ENCODE measurements at places on chromosomes 1 and 21.

DNA sequence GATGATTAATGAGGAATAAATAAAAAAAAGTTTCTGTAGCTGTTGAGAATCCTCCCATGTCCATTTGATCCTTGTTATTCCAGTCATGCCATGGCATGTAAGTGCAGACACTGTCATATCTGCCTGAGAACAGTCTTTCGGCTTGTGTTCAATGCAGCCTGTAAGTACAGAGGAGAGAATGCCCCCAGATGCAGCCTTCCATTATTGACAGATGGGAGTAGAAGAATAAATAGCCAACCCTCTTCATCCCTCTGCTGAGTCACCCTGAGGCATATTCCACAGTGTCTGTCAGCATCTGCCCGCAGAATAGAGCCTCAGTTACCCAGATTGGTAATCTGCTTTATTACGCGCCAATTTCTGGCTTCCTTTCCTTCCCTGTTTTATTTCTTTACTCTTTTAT, 139.4 kb downstream of the LRRC7 start:
- no peak for DNase-seq

DNA sequence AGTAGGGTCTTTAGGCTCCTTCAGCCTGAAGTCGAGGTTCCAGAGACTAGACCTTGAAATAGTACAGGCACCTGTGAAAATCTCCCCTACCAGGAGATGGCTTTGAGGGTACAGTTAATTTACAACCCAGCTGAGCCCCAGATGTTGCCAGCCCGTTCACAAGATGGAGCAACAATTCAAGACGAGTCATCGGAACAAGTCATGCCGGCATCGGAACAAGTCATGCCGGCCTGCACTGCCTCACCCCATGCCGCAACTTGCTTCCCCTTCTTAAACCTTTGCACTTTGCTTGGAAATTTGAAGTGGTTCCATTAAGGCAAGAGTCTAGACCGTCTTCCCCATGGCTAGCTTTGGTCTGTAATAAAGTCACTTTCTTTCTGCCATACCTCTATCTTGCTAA, 16.0 kb downstream of the HHAT start:
- no peak for DNase-seq

GRCh38 chr1:235953801-235954200, 87.1 kb upstream of the LYST start:
- DNase-seq: no peak

GRCh38 chr21:15183813-15184257, 119.0 kb upstream of the NRIP1 start:
- DNase-seq: no peak

GRCh38 chr21:45845063-45845769, 136.4 kb upstream of the COL6A1 start:
- DNase-seq: no peak

- no peak for DNase-seq
These were observed 5.3 kb downstream of the GALNT2 start for GRCh38 chr1:230072296-230072695.

- no peak for DNase-seq
These were observed 6.9 kb upstream of the TRIM17 start for GRCh38 chr1:228423404-228424053.

DNA sequence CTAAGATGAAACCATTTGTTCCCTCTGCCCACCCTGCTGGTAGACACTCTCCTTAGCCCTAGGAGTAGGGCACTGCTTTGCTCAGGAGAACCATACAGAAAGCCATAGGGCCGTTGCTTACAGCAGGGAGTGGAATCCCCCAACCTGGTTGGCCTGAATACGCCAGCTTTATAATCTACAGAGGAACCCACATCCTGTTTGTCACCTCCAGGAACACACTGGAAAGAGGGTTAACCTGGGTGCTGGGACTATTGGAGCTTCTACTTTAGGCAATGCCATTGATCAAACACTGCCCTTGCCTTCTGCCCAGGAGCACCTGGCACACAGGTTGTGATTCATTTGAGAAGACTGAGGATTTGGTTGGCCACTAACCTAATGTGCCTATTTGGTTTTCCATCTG, 124.8 kb downstream of the TNR start:
- no peak for DNase-seq

DNA sequence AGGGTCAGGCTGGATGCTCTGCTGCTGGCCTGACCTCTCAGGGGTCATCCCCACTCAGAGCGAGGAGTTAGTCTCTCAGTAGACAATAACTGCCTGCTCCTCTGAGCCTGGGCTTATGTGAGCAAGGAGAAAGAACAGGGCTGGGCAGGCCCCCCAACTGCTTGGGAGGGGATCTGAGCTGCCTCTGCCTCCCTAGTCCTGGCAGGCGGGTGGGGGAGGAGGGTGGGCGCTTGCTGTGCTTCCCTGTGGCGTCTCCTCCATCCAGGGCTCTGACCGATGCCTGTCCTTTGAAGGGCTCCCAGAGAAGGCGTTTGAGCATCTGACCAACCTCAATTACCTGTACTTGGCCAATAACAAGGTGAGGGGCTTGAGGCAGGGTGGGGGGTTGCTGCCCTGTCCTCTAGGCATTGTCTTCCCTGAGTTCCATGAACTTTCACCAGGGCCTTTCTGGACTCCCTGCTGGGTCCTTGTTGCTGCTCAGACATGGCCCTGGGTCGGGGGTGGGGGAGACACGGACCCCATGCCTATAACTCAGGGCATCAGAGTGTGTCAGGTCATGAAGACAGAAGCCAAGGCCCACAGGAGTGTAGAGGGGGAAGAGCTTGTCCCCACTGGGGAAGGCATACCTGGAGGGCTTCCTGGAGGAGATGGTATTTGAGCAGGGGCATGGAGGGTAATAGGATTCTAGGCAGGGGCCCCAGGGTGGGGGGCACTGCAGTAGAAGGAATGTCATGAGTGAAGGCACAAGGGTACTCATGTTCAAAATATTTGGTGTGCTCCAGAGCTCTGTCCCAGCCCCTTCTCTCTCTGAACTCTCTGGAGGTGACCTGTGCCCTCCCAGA, 12.5 kb downstream of the PODN start:
- peak; percentile 0 for DNase-seq

DNA sequence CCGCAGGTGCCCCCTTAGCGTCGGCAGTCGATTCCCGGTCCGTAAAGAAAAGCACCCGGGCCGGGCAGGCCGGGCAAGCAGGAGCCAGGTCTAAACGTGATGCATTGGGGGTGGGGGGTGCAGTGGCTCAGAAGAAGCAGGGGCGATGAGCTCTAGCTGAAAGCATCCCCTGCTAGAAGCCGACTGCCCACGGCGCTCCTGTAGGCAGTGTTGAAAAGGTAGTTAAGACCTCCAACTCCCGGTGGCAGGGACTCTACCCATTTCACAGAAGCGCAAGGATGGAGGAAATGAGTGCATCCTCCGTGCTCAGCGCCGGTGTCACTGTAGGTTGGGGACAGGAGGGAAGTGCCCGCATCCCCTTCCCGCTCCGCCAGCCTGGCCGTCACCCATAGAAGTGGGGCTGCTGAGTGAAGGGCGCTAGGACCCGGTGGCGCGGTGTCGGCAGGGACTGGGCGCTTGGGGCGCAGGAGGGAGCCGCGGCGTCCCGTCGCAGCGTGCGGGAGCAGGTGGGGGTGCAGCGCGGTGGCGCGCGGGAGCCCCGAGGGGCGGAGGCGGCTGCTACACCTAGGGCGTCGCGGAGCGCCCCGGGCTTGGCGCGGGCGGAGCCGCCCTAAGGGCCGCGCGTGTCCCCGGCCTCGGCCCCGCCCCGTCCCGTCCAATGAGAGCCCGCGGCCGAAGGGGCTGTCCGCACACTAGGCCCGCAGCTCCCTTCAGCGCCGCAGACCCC, at the start of gene WNT2B:
TSS of gene WNT2B (plus strand) at position 688 of the 727 bp plus-strand sequence. CDS start 298 bp downstream, outside the sequence.
- DNase-seq: peak; percentile 63

DNA sequence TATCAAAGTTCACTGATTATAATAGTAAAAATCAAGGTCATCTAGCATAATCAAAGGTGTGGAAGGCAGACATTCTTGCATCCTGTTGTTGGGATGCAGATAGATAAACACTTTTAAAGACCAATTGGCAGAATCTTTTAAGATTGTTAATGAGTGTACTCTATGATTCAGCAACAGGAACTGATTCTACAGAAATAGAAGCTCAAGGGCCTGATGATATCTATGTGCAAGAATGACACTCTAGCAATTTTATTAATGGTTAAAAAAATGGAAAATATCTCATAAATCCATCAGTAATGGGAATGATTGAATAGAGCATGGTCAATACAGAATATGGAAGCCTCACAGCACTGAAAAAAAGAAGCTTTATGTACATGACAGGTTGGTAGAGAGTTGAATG, 2.2 kb upstream of the ATP1A4 start:
- DNase-seq: no peak

DNA sequence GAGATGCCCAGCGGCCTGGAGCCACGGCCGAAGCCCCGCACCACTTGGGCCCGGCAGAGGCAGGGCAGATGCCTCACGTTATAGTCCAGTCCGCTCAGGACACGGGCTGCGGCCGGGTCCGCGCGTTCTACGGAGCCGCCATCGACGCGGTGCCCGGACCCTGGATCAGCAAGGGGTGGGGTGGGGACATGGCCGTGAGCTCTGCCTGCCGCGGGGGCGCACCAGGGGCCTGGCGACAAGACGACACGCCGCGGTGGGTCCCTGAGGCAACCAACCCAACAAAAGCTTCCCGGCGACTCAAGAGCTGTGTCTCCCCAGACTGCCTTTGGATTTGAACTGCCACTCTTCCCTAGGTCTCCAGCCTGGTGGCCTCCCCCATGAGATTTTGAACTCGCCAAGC, 211.4 kb upstream of the GREM2 start:
- no peak for DNase-seq

DNA sequence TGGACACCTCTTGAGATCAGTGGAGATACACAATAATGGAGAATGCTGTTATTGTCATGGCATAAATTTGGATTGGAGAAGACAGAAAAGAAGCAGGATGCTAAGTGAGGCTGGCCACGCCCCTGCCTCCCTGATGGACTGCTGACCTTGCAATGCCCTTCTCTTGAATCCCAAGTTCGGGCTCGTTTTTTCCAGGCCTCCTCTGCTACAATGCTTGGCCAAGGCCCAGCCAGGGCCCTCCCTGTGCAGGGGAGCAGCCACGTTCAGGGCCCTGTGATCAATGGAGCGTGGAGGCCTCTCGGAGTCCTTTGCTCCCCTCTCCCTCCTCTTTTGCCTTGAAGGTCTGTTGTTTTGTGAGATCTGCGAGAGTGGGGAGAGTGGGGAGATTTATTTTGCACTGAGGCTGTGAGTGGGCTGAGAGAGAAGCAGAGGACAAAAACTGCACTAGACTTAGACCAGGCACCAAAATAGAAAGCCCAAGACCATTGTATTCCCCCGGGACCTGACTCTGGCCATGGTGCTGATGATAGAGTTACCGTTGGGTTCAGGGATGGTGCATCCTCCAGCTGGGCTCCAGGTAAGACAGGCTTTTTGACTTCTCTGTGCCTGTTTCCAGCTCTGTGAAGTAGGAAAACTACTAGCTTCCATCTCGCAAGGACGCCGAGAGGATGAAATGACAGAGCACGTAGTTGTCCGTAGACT, 268.6 kb downstream of the KAZN start:
- DNase-seq: no peak

DNA sequence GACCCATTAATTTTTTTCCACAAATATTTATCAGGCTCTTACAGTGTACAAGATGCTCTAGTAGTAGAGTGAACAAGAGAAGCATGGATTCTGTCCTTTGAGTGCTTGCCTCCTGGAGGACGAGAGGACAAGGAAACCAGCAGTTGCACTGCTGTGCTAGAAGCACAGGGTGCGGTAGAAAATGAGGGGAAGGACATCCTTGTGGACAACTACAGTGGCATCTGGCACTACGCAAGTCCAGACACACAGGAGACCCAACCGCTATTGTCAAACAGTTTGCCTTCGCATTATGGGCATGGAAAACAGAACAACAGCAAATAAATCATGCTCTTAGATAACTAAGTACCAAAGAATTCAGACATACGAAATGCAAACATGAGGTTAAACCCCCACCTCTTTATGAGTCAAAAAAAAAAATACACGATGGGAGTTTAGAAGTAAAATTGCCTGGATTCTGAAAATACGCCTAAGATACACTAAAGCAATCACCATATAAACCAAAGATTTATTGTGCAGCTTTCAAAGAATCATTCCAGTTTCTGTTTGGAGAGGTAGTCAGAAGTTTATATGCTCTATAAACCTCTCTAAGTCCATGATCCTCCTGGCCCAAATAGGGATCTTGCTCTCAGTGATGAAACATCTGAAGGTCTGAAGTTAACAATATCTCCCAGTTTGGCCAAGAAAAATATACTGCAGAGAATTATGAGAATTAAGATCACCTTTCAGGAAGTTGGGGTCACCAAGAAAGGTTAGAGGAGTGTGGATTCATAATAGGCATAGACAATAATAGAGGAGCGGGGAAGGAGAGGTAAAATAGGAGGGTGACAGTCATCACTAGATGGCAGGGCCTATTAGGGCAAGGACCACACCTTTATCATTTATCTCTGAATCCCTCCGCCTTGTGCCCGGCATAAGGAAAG, 307.8 kb downstream of the NFIA start:
- DNase-seq: no peak

GRCh38 chr1:210500831-210501230, 172.1 kb downstream of the HHAT start:
- DNase-seq: no peak

DNA sequence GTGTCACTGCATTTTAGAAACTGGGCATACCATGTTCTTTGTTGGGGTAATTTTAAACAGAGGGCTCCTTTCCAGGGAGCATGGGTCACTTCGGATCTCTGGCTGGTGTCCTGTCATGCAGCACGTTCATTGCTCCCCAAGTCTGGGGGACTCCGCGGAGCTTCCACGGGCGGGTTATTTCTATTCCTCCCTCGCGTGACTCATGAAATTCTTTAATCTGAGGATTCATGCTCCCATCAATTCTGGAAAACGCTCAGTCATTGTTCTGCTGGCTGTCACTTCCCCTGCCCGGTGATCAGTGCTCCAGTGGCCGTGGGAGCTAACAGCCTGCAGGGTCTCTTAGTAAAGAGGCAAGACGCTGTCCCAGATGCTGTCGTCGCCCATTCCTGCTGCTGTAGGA, 28.1 kb downstream of the CFAP74 start:
- no peak for DNase-seq

- DNase-seq: no peak
These were observed 53.4 kb upstream of the BCAR3 start for GRCh38 chr1:93734999-93735398.

DNA sequence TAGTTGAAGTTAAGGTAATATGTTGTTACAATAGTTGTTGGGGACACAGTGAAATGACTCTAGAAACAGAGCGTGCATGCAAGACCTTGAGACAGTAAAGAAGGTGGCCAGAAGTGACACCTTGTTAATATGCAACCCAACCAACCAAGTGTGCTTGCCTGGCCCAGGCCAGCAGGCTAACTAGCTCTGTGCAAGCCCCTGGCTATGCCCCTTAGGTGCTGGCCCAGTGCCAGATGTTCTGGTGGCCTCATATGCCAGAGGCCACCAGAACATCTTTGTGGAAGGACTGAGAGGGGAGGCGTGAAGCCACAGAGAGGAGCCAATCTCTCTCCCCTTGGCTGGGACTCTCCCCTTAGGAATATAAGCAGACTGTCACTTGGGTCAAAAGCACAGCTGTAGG, 111.2 kb upstream of the JUN start:
- no peak for DNase-seq
